ENCODE measurements at places on chromosomes 7 and 10. TPM values are rescaled to one million over a fixed set of nuclear protein-coding genes. Genes with fewer than 3 reads are reported as not detected.

Gene LOXL4
- 7.8 TPM for total RNA-seq

- no peak for DNase-seq
These were observed 20.7 kb downstream of the PRSS2 start for GRCh38 chr7:142791502-142791901.

DNA sequence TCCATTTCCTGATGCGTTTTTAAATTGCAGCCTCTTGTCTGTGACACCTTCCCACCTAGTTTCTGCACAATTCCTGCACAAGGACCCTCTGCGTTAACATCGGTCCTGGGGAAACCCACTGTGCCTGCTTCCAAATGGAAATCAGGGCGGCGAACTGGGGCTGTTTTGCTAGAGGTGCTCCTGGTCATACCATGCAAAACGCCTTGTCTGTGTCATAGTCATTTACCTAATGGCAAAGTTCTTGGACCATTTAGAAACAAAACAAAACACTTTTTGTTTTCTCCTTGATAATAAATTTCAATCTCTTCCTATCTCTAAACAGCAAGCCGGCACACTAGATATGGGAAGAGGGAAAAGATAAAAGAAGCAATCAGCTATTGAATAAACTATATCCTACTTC lies 206.9 kb upstream of the KLF14 start:
- peak; percentile 42 for DNase-seq

GRCh38 chr7:124246262-124246863 lies 213.5 kb upstream of the TMEM229A start:
- DNase-seq = no peak

DNA sequence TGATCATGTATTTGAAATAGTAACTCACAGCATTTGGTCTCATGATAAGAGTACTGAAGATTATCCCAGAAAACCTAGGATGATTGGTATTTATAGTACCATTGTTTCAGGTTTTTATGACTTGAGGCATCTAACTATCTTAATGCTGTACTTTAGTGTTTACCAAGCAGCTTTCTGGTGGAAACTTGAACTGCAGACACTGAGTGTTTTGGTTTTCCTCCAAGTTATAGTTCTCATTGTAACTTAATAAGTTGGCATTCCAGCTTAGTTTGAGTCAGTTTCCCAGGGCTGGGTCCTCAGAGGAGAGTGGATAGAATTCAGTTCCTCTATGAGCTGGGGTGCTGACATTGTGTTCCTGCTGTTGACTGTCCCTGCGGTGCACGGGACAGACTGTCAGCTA lies 50.4 kb downstream of the SEC23IP start:
- no peak for DNase-seq

DNA sequence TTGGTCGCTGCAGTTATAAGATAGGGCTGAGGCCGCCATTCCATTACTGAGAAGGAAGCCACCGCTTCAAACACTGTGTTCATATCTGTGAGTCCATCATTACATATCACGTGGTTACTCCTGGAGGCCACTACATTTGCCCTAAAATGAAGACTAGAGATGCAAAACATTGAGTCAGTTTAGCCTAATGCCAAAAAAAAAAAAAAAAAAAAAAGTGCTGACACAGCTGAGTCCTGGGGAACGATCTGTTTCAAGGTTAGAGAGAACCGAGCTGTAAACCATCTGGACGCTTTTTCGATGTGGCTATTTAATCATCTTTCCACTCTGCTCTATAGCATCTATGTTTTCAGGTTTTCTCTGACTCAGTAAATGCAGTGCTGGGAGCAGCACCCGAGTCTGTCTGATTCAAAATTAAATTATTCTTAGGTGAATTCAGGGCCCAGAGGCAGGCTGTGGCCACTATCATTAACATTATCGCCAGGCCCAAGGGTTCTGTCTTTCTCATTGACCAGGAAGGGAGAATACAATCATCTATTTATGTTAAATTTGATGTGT lies 449.1 kb downstream of the PAXIP1 start:
- DNase-seq = no peak

DNA sequence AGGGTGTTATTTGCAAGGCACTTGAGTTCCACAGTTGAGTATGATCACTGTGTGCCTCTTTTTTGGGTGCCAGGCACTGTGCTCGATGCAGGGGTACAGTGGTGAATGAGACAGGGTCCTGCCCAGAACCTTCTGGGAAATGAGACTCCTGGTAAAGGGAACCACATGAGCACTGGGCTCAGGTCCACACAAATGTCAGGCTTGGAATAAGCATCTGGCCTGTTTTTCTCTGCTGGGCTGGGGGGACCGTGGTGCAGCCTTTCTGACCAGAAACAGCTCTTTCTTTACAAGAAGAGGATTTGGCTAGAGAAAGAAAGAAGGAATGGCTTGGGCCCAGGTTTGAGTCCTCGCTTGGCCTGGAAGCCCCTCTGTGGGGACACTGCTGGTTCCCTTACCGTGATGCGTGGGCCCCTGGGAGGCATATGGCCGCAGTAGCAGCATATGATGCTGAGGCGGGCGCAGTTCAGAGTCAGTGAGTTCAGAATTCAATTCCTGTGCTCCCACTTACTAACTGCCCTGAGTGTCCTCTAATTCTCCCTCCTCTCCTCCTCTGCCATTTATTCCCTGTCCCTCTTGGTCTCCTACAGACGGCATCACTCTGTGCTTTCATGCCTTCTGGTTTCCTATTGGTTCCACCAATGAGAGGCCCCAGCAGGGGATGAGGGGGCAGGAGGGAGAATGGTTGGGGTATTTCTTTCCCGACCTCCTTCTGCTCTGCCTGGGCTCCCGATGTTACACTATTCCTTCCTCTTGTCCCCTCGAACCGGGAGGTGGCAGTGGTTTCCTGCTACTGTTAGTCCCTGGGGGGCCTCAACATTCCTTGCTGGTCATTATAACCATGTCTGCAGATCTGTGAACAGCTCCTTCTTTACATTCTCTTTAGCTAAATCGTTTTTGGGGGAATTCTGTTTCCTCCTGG lies 9.6 kb upstream of the KCP start:
- peak; percentile 2 for DNase-seq

DNA sequence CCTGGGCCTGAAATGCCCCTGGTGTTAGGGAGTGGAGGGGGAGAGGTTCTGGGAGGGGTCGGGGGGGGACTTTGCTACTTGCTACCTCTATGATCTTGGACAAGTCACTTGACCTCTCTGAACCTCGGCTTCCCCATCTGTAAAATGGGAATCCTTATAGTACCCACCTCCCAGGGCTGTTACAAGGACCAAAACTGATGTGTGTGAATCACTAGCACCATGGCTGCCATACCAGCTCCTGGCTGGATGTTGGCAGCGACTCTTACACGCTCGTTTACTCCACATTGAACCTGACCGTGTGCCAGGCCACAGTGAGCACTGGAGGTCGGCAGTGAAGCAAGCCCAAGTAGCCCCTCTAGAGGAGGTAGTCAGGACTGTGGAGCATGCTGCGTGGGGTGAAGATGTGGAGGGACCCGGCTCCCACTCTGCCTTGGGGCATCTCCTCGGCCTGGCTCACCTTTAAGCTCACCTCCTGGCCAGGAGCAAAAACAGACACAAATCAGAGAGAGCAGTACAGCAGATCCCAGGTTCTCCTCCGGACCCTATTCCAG lies 28.9 kb downstream of the PPIF start:
- DNase-seq = peak; percentile 1

Gene HHEX
- total RNA-seq = 3.5 TPM

DNA sequence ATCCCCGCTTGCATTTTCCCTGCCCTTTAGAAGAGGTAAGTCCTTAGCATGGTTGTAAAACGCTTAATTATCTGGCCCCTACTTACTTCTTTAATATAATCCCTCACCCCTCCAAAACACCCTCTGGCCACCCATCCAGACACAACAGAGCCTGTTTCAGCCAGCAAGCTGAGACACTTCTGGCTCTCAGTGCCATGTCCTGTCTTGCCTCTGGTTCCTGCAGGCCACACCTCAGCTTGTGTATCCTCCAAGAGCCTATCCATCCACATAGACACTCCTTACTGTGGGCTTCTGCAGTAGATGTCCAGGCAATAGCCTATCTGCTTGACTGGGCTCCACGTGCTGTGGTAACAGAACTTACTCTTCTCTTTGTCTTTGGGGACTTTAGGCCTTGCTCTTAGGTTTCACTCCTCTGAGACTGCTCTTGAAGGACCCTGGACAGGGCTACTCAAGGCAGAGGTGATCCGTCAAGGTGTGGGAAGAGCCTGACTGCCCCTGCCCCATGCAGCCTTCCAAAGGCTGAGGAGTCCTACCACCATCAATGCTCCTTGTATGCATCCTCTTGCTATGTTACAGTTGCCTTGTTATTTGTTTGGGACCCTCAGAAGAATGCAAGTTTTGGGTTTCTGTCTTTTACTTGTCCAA lies 149.9 kb downstream of the CHN2 start:
- no peak for DNase-seq

DNA sequence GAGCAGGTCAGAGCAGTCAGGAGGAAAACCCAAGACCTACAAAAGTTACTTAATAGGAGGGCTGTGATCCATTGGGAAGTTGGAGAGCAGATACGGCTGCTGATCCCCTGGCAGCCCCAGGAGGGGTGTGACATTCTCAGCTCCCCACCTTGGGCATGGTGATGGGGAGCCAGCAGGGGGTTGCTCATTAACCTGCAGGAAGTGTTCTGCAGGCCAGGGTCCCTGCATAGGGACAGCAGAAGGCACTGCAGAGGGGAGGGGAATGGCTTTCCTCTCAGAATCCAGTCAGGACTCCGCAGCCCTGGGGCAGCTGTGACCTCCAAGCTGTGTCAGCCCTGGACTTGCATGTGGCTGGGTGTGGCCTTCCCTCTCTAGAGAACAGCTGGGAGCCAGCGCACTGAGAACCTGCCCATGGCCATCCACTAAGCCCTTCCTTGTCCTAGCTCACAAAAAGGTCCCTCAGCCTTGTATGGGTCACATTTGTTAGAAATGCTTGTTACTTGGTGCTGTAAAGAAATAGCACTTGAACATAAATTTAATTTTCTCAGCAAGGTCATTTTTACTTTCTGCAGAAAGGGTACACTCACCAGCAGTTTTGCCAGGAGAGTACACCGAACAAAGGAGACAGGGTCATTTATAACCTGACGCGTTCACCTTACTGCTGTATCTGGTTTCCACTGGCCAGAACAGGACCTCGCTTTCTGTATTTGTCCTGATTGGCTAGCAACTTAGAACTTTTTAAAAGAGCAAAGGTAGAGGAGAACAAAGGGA lies 169.6 kb downstream of the COBL start:
- DNase-seq = no peak

Gene ZNF239
- total RNA-seq = 3.7 TPM

DNA sequence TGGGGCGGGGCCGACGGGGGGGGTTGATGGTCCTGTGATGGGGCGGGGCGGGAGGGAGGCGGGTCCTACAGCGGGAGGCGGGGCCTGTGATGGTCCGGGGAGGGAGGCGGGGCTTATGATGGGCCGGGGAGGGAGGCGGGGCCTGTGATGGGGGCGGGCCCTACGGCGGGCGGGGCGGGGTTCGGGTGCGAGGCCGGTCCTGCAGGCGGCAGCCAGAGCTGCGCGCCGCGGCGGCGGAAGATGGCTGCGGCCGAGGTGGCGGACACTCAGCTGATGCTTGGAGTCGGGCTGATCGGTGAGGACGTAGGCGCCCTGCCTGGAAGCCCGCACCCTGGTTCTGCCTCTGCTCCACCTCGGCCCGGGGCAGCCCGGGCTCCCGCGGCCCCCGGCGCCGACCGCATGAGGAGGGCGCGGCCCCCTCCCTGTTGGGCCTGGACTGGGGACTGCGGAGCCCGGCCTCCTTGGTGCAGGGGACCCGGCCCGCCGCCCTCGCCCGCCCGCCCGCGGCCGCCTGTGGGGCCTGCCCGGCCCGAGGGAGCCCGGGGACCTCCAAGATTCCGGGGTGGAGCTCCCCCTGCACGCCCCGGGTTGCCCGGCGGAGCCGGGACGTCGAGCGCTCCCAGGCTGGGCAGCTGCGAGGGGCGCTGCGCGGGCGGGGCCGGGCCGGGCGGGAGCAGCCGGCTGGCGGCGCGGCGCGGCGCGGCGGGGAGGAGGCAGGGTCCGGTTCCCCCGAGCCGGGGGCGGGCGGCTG lies at the start of gene DENND10:
Gene DENND10 (plus strand): TSS at position 211 of the 751 bp plus-strand sequence. CDS start 30 bp downstream, at position 241.
- DNase-seq = peak; percentile 87

GRCh38 chr7:8177109-8177933 lies 84.6 kb downstream of the ICA1 start:
- DNase-seq = peak; percentile 12

GRCh38 chr10:69104994-69105790 lies 17.3 kb downstream of the SRGN start:
- no peak for DNase-seq

DNA sequence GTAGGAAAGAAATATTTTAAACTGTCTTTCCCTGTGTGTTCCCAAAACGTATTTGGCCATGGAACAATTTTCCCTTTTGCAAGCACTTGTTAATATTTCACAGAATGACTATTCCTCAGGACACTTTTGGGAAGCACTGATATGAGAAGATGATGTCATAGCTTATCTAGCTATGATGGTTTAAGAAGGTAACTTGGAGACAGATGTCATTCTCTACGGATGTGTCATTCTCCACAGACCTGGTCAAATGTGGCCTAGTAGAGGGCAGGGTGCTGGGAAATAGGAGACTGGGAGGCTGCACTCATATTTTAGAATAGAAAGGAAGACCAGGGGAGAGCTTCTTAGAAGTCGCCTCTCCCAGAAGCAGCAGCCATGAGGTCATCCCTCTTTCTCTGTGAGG lies 220.7 kb upstream of the GLI3 start:
- DNase-seq = no peak

DNA sequence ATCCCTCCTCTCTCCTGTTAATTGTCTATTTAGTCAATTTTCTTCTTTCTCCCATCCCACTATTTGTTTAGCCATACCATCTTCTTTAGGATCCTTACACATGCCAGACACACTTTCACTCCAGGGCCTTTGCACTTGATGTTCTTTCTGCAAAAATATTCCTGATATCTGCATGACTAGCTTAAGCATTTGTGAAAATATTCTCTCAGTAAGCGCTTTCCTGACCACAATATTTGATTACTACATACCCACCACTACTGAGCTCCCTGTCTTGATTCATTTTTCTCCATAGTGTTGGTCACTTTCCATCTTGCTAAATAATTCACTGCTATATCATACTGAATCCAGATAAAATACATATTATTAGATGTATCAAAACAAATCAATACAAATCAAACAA lies 75.1 kb downstream of the SEMA3D start:
- DNase-seq = no peak

DNA sequence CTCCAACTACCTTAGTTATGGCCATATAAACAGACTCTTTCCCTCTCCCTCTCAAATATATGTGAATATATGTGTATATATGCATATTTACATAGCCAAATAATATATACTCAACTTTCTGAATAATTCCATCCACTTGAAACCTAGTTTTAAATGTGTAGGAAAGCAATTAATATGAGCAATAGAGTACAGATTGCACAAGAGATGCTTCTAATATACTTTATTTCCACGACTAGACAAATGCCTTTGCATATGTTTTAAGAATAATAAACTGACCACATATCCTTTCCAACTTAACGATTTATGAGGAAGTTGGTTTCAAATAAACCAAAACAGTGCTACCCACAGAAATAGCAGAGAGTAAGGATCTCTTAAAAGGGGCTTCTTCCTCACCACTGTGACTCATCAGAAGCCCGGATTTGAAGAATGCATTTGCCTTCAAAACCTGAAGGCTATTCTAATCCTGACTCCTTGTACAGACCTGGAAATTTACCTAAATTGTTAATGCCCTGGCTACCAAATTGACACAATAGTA lies 266.3 kb downstream of the AHR start:
- DNase-seq = no peak

Gene GPR158
- 0.24 TPM for total RNA-seq

Measured in mucosa of descending colon (tissue), 3 donors.